Stimulated activated CD8-positive, alpha-beta memory T cell treated with anti-CD3 and anti-CD28 coated beads, Interleukin-4, amount 100 ng/mL, for 4 hours (primary cell): ENCODE measurements at places on chromosomes 3 and 15.

DNA sequence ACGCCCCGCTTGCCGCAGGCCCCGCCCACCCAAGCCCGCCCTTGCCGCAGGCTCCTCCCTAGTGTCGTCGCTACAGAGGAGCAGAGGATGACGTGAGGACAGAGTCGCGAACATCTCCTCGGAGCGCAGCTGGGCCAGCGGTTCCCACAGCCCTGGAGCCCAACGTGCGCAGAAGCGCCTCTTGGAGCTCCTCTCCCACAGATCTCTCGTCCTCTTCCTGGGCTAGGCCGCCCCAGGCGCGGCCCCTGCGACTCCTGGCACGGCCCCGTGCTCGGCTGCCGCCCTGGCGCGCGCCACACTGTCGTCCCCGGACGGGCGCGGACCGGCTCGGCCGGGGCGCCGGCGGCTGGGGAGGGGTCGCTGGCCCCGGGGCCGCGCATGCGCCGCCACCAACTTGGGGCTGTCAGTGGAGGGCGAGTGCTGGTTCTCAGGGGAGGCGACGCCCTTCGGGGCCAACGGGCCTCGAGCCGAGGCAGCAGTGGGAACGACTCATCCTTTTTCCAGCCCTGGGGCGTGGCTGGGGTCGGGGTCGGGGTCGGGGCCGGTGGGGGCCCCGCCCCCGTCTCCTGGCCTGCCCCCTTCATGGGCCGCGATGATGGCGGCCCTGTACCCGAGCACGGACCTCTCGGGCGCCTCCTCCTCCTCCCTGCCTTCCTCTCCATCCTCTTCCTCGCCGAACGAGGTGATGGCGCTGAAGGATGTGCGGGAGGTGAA is at the start of gene TRPC1:
Gene TRPC1, plus strand, starts transcription at position 67 of the 714 bp plus-strand sequence. Its CDS starts 526 bp downstream, at position 593.
- peak; percentile 32 for DNase-seq

DNA sequence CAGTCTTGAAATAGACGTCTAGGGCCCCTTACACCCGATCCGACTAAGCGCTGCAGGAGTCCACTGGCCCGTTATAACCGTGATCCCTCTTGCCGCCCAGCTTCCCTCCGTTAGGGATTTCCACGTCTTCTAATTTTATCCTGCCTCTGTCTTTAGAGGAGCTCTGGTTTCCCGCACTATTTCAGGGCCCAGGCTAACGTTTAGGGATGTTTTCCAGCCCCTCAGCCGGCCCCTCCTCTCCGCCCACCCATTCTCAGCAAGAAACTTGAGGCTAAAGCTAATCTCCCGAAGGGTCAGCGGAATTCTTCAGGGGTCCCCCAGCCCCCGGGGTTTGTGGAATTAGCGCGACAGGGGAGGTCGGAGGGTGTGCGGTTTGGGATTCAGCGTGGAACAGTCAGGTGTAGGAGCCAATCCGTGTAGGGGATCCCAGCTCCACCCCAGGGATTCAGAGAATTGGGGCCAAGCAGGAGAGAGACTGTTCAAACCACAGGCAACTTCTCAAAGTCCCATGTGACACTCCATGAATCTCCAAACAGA is 1.6 kb downstream of the PTX3 start:
- no peak for DNase-seq

DNA sequence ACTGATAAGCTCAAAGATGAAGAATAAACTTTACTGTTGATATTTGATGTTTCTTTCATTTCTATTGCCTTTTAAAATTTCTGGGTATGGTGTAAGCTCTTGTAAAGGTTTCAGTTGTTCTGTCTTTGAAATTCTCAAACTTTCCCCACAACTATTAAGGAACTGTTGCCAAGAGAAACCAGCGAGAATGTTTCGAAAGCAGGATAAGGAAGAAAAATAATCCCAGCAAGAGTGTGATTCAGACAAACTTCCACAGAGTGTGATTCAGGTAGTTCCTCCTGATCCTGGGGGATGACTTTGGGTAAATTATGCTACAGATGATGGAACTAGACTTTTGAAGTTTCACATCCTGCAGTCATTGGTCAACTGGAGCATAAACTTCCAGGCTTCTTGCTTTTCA is 632.0 kb downstream of the NSUN3 start:
- no peak for DNase-seq

DNA sequence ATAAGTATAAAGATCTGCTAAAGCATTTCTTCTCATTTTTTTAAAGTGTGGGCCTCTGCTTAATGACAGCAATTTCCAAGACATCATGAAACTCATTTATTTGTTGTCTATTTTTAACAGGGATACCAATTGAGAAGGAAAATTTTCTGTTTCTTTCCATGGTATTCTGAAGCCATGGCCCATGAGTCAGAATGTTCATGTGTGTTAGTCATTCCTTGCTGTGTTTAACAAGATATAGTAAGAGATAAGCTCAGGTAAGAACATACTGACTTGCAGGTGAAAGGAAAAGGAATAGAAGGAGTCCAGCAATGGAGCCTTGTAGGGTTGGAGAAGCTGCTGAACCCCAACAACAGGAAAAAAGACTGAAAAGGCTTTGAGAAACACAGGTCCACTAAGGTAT is 17.0 kb upstream of the ARID3B start:
- DNase-seq, result no peak

- no peak for DNase-seq
These were observed 30.5 kb downstream of the VPS8 start for GRCh38 chr3:184842433-184842832.

DNA sequence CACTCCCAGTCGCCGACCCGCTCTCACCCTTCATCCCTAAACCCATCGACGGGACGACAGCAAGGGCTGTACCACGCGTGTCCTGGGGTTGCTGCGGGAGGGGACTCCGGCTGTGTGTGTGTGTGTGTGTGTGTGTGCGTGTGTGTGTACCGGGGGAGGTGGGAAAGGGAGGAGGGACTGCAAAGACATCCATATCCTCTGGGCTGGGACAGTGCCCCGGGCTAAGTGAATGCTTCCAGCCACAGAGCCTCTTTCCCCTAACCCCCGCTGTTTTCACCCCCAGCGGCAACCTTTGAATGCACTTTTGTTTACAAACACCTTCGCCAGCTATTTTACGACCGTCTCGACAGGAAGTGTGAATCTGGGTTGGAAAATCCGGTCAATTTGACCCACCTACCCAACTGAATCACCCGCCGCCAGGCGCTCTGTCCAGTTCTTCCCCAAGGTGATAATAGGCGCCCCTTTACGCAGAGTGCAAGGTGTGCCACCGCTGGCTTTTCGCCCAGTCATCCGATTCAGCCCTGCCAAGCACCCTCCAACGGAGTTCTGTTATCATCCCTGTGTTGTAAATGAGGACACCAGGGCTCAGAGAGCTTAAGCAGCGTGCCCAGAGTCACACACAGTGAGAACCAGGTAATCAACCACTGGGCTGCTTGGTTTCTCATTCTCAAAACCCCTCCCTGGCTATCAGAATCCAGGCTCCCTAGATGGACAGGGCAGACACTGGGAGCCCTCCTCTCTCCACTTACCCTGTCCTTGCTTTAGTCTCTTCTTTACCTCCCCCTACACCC is 739 bp upstream of the AMOTL2 start:
- no peak for DNase-seq

DNA sequence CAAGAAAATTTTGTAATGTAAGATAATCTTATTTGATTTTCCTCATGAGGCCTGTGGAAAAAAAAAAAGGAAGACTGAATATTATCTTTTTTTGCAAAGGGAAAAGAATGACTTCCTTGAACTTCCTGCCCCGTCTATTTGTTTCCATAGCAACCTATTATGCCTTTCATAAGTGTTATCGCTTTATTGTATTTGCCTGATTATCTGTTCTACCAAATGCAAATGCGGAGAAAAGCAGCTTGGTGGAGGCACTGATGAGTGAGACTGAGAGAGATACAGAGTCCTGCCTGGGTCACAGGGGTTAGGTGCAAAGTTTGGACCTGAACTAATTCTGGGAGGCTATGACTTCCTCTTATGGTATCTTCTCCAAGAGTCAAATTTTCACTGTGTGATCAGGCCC is 334.0 kb upstream of the KCNMB2 start:
- no peak for DNase-seq

- no peak for DNase-seq
These were observed 29.9 kb downstream of the UBE3A start for GRCh38 chr15:25408929-25409328.

- DNase-seq, result peak; percentile 5
These were observed 1.6 kb upstream of the CHST13 start for GRCh38 chr3:126522363-126522788.

- no peak for DNase-seq
These were observed 35.1 kb upstream of the SLC6A11 start for GRCh38 chr3:10780922-10781321.

GRCh38 chr15:89329329-89330084 is 5.1 kb downstream of the POLG start:
- DNase-seq, result no peak

GRCh38 chr3:74673326-74673725 is 58.9 kb upstream of the CNTN3 start:
- no peak for DNase-seq

GRCh38 chr3:46222435-46223161 is 14.5 kb upstream of the CCR1 start:
- no peak for DNase-seq

GRCh38 chr15:73924171-73924921 is 1.9 kb upstream of the LOXL1 start:
- DNase-seq, result no peak

DNA sequence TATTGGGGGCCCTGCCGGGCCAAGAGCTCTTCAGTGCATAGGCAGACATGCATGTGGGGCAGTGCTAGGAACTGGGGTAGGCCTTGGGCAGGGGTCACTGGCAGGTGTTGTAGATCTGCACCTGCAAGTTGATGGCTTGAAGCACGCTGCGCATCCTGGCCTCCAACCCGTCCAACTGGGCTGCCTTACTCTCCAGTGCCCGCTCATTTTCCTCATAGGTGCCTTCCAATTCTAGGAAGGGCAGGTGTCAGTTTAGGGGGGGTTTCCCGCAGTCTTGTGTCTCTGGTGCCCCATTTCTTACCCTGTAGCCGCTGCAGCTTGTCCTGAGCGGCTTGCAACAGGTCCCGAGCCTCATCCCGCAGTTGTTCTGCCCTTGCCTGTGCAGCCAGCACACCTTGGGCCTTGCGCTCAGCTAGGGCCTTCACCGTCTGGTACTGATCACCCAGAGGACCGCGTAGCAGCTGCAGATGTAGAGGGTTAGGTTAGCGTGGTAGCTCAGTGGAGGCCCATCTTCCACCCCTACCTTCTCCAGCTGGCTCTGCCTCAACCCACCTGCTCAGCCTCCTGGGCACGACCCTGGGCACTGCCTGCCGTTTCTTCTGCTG is 611 bp upstream of the USP19 start:
- DNase-seq, result no peak

DNA sequence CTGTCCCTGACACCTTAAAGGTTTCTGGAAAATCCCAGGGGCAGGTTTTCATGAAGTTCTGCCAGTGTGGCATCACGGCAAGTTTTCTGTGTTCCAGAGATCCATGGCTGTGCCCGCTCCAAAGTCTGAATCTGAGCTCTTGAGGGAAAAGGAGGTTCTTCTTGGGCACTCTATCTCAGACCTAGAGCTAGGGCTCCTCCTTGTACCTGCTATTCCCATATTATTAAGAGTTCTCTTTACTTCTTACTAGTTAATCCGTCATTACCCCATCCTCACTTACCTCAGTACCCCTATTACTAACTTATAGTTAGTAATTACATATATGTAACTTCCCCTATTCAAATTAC is 5.9 kb upstream of the TRA2B start:
- no peak for DNase-seq

- DNase-seq, result no peak
These were observed 302.2 kb downstream of the FOXP1 start for GRCh38 chr3:71281280-71281679.

- DNase-seq, result no peak
These were observed 8.6 kb downstream of the VPS18 start for GRCh38 chr15:40902605-40903561.

- no peak for DNase-seq
These were observed 15.5 kb upstream of the PSTPIP1 start for GRCh38 chr15:76979331-76979925.

DNA sequence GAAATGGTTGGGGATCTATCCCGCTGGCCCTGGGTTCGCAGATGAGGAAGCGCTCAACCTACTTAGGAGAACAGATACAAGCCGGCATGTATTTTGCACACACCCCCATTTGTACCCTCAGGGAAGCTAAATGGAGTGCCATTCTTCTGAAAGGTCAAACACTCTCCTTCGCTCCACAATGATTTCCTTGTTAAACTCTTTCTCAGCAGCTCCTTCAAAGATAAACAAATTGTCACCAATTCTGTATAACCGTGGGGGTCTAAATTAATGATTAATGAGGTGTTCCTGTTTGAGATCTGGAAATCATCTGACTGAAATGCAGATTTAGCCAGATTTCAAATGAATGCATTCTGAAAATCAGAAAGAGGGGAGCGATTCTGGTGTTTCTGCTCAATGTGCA is 124.0 kb downstream of the MEGF11 start:
- DNase-seq, result no peak

DNA sequence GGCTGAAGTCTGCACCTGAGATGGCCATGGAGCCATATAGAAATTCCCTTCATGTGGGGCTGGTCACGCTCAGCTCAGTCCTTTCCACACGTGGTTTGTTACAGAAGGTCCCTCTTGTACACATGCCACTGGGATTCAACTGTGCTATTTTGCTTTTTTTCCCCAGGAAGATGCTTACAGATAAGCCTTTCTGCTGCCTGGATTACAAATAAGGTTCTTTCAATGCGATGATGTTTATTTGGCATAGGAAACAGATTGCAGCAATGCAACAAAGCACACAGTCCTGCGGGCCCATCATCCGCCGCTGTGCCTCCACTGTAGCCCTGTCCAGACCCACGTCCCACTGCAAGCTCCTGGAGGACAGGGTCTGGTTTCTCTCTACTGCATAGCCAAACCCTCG is 124.8 kb downstream of the XXYLT1 start:
- DNase-seq, result no peak

DNA sequence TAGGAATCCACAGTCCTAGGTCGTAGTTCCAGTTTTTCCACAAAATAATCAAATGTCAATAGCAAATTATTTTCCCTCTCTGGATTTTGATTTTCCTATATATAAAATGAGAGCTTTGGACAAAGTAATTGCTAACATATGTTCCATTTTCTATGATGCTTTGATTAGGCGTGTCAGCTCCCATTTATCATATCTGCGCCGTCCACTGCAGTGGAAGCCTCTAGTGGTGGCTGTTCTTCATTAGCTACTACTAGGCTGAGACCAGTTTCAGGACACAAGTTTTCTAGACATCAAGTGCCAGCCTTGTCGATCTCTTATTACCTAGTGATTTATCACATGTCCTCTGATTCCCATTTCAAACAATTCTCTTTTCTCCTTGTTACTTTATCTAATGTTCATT is 271.5 kb downstream of the TUSC7 start:
- DNase-seq, result no peak

GRCh38 chr3:109784852-109785631 is 447.7 kb upstream of the DPPA4 start:
- no peak for DNase-seq
